Neuronal stem cell (in vitro differentiated cells): ENCODE measurements at places on chromosomes 6 and 20.

GRCh38 chr6:20159781-20160540 lies 52.3 kb downstream of the MBOAT1 start:
- DNase-seq = no peak

DNA sequence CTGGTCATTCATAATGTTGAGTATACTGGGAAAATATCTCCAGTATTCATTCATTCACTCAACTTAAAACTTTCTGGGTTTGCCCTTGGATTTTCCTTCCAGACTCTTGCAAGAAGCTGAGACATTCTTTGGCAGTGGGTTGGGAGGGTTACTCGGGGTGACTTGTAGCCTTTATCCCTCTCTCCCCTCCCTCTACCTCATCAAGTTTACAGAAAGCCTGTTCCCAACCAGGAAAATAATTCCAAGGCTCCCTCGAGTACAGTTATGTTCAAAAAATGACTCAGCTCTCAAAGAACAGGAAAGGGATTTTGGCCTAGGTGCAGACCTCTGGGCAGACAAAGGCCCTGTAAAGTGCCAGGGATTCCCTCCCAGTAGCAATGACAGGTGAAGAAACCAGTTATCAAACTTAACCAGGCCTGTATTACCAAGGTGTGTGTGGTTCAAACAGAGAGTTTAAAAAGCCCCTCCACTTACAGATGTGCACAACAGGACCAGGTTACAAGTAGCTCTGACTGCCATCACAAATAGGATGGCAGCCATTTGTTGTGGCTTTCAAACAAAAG lies 22.2 kb downstream of the FKBP1A start:
- DNase-seq = no peak

- no peak for DNase-seq
These were observed 1.4 kb downstream of the SAMD5 start for GRCh38 chr6:147509891-147510290.

- DNase-seq = no peak
These were observed 17.1 kb downstream of the RIPOR2 start for GRCh38 chr6:24918641-24919055.

DNA sequence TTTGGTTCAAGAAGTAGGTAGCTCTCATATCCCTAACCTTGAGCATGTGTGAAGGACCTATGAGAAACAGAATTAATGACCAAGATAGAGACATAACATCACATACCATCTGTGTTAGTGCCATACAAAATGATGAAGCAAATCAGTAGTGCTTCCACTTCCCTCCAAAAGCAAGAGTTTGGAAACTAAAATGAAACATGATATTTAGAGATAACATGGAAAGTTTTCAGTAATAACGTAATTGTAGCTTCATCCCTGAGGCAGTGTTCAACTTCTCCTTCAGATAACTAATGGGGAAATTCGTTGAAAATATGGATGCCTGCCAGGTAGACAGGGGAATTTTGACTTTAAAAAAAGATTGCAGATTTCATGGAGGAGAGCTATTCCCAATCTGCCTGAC lies 248.4 kb upstream of the IRAK1BP1 start:
- no peak for DNase-seq

DNA sequence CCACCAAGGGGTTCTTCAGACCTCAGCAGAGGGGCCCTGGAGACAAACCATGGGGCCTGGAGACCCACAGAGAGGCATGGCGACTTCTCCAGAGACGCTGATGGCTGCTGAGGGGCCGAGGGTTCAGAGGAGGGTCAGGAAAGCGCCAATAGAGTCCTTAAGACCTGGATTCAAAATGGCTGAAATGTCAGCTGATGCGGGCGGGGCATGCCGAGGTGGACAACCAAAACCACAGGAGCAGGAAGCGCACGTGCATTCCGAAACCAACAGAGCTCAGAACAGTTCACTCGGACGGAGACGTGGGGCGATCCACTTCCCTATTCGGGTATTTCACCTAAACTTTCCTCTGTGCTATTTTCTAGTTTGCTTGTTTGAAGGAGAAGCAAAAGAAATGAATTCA lies 99.9 kb upstream of the RIN2 start:
- DNase-seq = no peak

- no peak for DNase-seq
These were observed 91.3 kb upstream of the TNFAIP3 start for GRCh38 chr6:137775720-137776119.

GRCh38 chr6:154292066-154292465 lies 64.5 kb downstream of the IPCEF1 start:
- DNase-seq = no peak

- DNase-seq = no peak
These were observed 23.0 kb upstream of the SLC22A7 start for GRCh38 chr6:43274916-43275597.

DNA sequence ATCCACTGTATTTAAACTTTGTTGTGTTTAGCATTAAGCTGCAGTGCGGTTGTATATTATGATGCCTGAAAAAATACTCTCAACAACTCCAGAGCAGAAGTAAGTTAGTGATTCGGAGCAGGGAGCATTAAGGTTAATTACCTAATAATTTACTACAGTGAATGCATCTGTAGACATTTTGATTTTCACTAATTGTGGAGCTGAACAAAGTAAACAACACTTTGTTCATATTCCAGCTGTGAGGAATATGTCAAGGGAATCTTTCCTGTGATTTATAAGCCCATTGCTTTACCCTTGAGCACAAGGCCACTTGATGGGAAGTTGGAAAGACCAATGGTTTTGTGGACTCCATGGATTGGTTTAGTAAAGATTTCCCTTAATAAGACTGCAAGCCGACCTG lies 77.1 kb downstream of the CBLN4 start:
- no peak for DNase-seq

DNA sequence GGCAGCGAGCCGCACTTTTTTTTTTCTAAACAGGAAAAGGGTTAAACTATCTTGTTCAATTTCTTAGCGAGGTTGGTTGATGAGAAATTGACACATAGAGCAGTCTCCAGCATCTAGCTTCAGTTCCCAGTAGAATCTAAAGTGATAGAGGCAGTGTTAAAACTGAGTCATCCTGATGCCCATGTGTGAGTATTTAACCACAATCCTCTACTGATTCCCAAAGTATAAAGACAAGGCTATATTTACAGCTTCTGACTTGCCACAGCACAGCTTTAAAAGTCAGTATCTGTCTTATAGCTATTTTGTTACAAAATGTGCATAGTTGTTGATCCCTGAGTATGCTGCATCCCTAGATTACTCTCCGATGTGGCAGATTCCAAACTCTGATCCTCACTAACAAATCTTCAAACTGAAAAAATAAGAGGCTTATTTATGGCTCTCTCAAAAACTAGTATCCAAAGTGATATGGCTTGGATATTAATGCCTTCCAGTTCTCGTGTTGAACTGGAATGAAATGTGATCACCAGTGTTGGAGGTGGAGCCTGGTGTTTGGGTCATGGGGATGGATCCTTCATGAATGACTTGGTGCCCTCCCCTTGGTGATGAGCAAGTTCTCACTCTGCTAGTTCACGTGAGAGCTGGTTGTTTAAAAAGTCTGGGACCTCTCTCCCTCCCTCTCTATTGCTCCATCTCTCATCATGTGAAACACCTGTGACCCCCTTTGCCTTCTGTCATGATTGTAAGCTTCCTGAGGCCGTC lies 13.1 kb upstream of the POPDC3 start:
- DNase-seq = no peak

DNA sequence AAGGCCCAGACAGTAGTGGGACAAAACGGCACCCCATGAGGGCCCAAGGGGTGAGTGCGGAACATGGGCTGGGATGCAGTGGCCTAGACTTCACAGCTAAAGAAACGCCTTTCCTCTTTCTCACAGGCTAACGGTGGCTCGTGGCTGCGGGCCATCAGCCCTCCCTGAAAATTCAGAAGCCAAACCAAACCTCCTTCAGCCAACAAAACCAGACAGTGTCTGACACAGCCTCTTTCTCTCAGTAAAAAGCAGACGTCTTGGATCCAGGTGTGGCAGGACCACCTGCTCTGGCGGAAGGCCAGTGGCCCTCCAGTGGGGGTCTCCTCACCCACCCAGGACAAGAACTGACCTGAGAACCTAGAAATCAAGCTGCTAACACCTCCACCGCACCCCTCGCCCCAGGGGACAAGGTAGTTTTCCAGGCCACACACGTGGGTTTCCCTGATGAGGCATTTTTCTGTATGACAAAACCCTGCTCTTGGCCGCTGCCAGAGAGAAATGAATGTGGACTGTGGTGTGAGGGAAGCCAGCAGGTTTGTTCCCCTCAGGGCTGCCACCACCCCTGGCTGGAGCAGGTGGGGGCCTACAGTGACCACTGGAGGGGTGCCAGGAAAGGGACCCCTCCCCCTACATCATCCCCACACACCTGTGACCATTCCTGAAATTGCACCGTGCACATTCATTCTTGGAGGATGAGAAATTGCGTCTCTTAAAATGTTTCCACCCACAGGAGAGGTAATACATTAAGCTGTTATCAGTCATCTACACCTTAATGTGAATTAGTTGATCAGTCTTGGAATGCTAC lies 76.8 kb upstream of the PIM1 start:
- no peak for DNase-seq

- DNase-seq = no peak
These were observed 58.0 kb downstream of the ZNF292 start for GRCh38 chr6:87213364-87213763.

DNA sequence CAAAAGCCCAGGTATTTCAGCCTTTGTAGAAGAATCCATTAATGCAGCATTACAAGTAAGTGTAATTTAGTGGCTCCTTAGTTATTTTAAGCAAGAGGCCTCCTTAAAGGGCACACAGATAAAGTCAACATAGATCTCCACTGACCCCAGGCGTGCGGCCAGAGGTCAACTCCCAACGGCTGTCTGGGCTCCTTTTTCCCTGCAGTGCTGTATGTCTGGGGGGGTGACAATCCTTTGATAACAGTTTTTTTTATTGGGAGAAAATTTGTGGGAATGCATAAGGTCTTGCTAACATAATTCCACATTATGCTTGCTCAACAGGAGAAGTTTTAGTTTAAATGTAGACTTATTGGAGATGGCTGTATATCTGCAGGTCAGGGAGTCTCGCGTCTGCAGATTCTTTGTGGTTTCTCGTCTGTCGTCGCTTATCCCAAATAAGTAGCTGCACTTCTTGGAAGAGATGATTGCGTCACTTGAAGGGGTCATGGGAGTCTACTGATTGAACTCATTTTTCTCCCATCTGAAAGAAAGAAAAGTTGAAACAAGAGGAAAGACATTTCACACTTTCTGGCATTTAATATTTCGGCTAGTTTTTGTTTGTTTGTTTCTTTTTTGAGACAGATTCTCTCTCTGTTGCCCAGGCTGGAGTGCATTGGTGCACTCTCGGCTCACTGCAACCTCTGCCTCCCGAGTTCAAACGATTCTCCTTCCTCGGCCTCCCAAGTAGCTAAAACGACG lies 151.7 kb upstream of the AKAP12 start:
- no peak for DNase-seq

GRCh38 chr20:13059398-13060136 lies 50.8 kb downstream of the SPTLC3 start:
- no peak for DNase-seq

- no peak for DNase-seq
These were observed 111.0 kb upstream of the FRMD1 start for GRCh38 chr6:168190014-168190405.

DNA sequence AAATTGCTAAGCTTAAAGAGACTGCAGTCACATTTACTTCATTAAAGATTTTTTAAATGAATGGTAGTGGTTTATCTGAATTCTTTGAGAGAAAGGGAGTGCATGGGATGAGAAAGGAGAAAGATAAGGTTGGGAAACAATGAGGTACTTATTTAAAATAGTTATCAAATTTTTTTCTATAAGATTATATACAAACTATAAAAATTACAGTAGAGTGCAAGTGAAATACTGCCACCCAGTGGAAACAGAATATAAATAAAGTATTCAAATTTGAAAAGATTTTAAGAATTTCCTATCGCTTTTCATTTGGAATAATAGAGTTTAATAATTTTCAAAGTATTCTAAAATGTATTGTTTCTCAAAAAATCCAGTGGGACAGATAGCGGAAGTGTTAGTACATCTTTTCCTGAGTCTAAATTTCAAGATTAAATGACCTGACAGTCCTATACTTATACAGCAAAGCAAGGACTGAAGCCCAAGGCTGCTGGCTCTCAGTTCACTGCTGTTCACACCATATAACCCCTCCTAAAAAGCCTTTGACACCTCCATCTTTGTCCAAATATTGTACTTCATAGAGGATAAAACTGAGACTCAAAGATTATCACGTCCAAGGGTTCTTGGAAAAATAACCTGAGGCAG lies 31.1 kb downstream of the EPM2A start:
- no peak for DNase-seq

- DNase-seq = no peak
These were observed 95.5 kb downstream of the ZFP64 start for GRCh38 chr20:52096117-52096516.

DNA sequence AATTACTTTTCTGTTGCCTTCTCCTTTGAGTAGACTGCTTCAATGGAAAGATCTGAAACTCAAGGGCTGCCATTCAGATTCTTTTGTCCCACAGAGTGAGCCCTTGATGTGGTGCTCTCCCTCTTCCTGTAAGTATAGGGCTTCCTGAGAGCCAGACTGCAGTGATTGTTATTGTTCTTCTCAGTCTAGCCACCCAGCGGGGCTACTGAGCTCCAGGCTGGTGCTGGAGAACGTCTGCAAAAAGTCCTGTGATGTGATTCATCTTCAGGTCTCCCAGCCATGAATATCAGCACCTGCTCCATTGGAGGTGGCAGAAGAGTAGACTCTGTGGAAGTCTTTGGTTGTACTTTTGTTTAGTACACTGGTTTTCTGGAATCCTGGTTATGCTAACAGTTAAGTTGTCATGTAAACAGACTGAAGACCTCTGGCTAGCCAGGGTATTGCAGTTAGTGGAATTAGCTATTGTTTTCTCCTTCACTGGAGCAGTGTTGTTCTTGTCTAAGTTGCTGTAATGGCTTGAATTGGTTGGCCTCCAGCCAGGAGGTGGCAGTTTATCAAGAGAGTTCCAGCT lies 240.9 kb downstream of the COL12A1 start:
- no peak for DNase-seq

GRCh38 chr6:39402239-39402751 lies 79.8 kb upstream of the KCNK16 start:
- DNase-seq = no peak
